Stimulated activated CD4-positive, alpha-beta T cell treated with anti-CD3 and anti-CD28 coated beads, TNF-alpha, amount 100 ng/mL, for 48 hours (primary cell): ENCODE measurements at places on chromosomes 13 and 19.

GRCh38 chr19:50475736-50476223 is 527 bp upstream of the EMC10 start:
- DNase-seq: no peak

DNA sequence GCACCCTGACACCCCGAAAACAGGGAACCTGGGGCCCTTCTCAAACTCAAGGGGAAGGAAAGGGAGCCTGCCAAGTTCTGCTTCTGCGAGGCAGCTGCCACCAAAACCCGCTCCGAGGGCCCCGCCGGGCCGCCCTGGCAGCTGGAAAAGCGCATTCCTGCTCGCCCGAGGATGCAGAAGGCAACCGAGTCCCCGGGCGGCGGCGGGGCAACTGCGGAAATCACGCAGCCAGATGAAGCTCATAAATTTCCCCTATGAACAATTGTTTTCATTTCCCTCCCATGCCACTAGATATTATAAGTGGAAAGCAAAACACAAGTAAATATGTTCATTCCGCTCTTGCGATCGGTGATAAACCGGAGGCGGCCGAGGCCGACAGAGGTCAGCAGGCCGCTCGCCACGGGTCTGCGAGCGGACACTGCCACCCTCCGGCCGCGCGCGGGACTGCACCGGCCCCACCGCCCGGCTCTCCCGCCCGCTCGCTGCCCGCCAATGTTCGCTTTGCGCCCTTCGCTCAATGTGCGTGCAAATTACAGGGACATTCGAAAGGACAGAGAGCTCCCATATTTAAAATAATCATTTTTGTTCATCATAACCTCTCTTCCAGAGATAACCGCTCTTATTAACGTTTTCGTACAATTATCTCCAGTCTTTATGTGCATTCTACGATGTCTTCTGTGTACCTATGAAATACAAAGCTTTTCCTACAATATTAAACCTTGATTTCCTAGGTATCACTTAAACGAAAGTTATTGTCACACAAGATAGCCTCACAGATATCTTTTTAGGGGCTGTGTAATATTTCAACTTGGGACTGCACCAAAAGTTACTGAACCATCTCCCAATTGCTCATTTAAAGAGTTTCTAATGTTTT is 120.8 kb upstream of the ZNF507 start:
- no peak for DNase-seq

DNA sequence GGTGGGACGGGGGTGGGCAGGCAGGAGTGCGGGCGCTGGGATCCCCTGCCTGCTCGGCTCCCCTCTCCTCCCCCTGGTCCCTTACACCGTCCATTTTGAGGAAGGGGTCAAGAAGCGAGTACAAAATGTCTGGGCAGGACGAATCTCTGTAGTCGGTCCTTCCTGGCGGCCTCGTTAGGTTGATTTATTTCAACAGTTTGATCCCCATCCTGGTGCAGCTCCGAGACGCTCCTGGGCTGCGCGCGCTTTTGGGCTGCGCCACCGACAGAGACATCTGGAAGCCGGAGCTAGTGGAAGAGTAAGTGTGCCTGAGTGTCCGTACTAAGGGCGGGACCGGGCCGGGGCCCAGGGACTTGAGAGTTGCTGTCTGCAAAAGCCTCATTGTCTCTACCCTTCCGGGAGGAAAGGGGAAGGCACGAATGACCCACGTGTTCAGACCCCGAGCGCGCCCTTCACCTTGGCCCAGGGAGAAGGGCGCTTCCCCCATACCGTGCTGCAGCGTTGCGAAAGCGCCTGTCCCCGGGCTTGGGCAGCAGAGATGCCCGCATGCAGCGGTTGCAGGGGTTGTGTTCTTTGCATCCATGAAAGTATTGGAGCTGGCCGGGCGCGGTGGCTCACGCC is 1.8 kb downstream of the ZNF114 start:
- no peak for DNase-seq

DNA sequence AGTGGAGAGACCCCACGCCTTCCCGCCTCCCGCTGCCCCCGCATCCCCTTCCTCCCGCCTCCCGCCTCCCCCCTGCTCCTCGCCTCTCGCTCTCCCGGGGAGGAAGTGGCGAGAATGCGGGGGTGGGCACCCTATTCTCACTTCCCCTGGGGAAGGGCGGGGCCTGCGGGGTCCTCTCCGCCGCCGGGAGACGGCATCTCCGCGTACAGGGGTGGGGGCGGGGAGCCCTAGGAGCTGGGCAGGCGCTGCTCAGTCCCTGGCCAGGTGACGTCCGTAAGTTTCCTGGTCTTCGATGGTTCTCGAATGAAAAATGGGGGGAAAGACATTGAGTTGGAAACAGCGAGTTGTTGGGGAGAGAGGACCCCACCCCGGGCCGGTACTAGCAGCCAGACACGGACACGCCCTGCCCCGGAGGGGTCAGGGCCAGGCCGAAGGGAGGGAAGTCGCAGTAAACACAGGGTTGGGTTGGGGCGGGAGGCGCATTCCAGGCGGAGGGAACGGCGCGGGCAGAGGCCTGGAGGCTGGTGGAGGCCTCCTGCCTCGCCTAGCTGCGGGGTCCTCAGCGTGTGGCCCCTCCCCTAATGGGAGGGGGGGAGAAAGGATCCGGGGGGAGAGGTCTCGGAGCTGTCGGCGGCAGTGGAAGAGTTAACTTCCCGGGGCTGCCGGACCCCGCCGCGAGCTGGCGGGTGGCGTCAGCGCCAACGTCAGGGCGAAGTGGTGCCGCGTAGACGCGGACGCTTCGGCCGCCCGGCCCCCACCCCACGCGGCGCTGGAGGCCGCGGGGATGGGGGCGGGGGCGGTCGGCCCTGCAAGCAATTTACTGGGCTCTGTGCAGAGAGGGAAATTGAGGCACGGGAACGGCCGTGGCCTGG is 10.4 kb upstream of the JUND start:
- peak; percentile 86 for DNase-seq

DNA sequence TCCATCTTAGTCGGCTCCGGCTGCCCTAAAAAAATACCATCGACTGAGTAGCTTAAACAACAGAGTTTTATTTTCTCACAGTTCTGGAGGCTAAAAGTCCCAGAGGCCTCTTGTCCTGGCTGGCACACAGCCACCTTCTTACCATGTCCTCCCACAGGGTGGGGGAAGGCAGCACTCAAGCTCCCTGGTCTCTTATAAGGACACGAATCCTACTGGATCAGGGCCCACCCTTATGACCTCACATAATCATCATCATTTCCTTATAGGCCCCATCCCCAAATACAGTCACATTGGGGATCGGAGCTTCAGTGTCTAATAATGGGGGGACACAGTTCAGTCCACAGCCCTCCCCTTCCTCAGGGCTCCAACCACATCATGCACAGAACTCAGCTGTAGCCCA is 2.6 kb upstream of the TUBA3C start:
- DNase-seq: no peak

DNA sequence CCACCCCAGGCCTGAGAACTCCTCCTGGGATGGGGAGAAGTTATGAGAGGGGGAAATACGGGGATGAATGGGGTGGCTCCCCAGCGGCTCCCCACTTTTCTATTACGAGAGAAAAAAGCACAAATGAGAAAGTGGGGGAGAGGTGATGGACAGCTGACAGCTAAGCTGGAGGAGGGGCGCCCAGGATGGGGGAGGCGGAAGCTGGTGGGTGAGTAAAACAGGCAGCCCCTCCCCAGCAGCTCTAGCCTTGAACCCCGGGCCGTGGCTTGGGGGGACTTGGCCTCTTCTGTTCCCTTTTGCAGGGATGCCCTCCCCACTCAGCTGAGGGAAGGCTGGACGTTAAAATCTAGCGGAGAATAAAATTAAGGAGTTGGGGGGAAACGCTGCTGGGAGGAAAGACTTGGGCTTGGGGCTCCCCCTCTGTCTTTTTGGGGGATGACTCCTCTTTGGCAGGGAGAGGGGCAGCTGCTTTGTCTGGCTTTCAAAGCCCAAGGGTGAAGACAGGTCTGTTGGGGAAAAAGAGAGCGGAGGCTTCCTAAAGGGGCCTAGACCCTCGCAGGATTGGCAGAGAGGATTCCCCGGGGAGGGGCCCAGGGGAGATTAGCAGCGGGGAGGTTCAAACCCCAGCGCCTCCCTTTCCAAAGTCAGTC is 1.4 kb upstream of the SAMD1 start:
- no peak for DNase-seq
